Stimulated activated CD8-positive, alpha-beta memory T cell treated with anti-CD3 and anti-CD28 coated beads, Interleukin-15, amount 100 ng/mL, for 48 hours (primary cell): ENCODE measurements at places on chromosomes 2 and 18.
A peak's percentile ranks its signal among the peaks of the same experiment; 100 is the strongest.

- peak; percentile 41 for DNase-seq
Observed at GRCh38 chr2:119290859-119291587, 67.4 kb downstream of the STEAP3 start.

- no peak for DNase-seq
Observed at GRCh38 chr2:75200140-75201096, 1.1 kb upstream of the TACR1 start.

DNA sequence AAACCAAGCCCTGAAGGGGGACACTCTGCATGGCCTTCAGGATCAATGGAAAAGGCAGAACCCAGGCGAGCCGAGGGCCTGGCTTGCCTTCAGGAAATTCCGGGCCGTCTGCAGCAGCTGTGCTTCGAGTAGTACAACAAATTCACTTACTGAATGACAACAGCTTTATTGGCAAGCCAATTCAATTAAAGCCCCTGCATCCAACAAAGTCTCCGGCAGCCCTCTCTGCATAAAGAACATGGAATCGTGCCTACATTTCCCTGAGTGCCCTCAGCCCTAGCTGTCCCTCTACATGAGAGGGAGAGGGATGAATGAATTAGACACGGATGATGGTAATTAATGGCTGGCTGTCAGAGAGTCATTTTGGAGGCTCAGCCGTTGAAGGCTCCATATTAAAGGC is 189.0 kb downstream of the BCL11A start:
- no peak for DNase-seq

GRCh38 chr2:237722616-237723015 is 76.0 kb upstream of the RBM44 start:
- no peak for DNase-seq
